ENCODE measurements at places on chromosomes 3 and 15. TPM values are rescaled to one million over a fixed set of nuclear protein-coding genes. Genes with fewer than 3 reads are reported as not detected.

Gene A4GNT
- not detected for total RNA-seq

Gene FANCD2
- 25.0 TPM for total RNA-seq

Gene SLC12A6
- total RNA-seq = 6.9 TPM

Gene COL6A6
- not detected for total RNA-seq

Gene SH2D7
- total RNA-seq = not detected

Gene ACSBG1
- 0.39 TPM for total RNA-seq

Gene NECTIN3
- total RNA-seq = 27.5 TPM

Gene MYH15
- total RNA-seq = 0.30 TPM

Gene GOLGA8M
- 0.10 TPM for total RNA-seq

Gene ITIH1
- not detected for total RNA-seq

Gene THSD4
- total RNA-seq = 21.4 TPM

Gene TMEM108
- total RNA-seq = not detected

Gene CKMT1B
- 3.4 TPM for total RNA-seq

Gene TNFAIP8L3
- total RNA-seq = 6.9 TPM

Gene KCNAB1
- total RNA-seq = not detected

Gene ZIC4
- not detected for total RNA-seq

Gene PLEKHO2
- 5.5 TPM for total RNA-seq

Gene NOX5
- total RNA-seq = 0.30 TPM

Gene KBTBD13
- total RNA-seq = not detected

Gene NDUFAF3
- 65.5 TPM for total RNA-seq

Gene TLR9
- not detected for total RNA-seq

Gene GATA2
- total RNA-seq = 5.4 TPM

Gene CHRNA3
- total RNA-seq = 0.35 TPM

Gene STRIT1
- total RNA-seq = not detected

Gene ZMAT3
- total RNA-seq = 6.3 TPM

Gene OTOL1
- not detected for total RNA-seq

Gene TYRO3
- 12.6 TPM for total RNA-seq

Gene CHRM5
- total RNA-seq = not detected

Gene GCSAM
- not detected for total RNA-seq

Gene RTP1
- total RNA-seq = not detected

Gene INTS14
- 45.7 TPM for total RNA-seq

Gene TEX55
- not detected for total RNA-seq

Gene ROPN1
- total RNA-seq = not detected

Gene PLXNA1
- 20.5 TPM for total RNA-seq

Gene ANKUB1
- total RNA-seq = not detected
